ENCODE measurements at places on chromosomes 3 and 15. TPM values are rescaled to one million over a fixed set of nuclear protein-coding genes. Genes with fewer than 3 reads are reported as not detected.

DNA sequence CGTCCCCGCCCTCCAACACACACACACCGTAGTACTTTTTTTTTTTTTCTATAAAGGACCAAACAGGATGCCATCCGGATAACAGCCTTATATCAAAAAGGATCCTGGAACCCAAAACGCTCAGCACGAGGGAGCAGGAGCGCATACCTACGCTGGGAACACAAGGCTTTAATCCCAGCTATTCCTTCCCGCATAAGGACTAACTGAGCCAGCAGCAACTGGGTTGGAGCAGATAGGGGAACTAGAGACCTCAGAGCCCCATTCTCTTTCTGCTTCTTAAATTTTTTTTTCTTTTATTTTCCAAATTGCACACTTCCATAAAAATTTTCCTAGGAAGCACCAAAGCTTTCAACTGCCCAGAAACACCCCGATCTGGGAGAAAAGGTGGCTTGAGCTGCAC, 1.3 kb downstream of the TRANK1 start:
- no peak for DNase-seq

DNA sequence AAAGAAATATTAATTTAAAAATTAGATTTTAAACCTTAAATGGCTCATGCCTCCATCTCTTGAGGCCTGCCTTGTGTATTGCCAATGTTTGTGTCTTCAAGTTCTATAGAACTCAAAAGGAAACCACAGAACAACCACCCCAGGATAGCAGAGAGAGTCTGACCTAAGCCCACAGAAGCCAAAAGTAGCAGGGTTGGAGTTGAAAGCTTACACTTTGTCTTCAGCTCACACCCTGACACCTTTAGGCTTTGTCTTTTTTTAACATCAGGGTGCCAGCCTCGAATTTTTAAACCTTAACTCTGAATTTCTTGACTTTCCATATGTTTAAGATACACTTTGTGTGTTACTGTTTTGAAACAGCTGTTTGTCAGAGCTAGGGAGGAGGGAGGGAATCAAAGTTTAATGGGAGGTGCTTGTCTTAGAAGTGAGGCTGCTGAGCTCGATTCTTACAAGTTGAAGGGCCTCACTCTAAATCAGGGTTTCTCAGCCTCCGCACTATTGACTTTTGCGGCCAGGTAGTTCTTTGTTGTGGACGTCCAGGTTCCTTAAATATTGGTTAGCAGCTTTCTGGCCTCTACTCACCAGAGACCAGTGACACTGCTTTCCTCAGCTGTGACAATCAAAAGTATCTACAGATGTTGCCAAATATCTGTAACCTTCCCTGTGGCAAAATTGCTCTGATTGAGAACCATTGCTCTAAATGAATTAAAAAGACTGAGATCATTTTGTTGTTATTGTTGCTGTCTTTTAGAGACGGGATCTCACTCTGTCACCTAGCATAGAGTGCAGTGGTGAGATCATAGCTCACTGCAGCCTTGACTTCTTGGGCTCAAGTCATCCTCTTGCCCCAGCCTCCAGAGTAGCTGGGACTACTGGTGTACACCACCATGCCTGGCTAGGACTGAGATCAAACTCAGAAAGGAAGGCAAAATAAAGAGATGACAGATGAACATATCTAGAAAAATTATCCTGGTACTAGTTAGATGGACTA, 139.2 kb upstream of the EOMES start:
- DNase-seq = no peak

- DNase-seq = no peak
These were observed 61.6 kb downstream of the TMEM39A start for GRCh38 chr3:119401503-119402440.

DNA sequence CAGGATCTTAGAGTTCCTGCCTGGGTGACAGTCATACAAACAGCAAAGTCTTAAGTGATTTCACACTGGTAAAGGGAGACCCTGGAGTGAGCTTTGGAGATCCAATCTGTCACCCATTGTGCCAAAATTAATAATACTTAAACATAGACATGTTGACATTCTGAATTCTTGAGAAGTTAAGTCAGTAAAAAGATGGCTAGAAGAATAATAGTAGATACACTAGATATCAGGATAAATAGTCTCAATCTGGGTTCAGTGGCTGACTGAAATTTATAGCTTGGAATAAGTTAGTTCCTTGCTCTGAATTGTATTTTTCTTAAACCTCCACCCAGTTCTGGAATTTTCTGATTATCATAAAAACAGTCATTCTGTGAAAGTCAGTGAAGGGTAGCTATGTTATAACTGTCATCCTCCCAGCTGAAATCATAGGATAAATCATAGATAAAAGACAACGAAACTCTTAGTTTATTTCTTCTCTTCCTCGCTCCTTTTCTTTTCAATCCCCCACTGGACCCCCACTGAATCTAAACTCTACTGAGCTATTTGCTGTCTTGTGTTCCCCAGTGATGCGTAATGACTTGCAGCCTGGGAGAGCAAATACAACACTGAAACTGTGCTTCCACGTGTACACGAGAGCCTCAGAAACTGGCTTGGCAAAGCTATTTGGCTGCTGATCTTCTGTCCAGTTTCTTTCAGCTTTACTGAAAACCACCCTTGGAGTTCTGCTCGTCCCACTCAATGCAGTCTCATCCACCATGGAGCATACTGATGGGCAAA, 175.4 kb upstream of the TP63 start:
- DNase-seq = no peak

DNA sequence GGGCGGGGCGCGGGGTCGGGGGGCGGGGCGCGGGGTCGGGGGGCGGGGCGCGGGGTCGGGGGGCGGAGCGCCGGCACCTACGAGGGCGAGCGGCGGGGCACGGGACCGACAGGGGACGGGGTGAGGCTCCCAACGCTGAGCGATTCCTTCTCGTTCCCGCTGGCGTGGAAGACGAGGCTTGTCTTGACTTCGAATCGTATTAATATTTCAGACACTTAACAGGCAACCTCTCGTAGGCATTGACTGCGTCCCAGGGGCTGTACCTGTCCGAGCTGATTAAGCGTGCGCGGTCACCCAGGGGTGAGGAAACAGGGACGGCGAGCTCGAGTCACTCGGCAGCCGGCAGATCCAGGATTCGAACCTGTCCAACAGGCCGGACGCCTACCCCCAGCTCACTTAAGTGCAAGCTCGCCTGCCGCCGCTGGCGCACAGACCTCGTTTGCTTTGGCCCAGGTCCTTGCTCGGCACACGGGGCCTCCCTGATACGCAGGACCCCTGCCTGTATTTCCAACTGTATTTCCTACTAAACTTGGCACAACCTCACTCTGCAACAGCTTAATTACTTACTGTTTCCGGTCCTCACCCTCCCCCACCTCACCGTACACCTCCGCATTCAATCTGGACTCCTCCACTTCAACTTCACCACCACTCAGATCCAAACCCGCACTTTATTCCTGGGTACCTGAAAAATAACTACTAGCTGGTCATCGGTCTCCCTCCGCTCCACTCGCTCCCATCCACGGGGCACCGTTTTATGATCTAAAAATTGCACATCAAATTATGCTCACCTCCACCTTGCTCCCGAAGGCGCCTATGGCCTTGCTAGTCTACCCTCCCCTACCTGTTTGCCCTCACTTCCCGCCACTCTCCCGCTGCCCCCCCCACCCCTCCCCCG, 722 bp upstream of the ZXDC start:
- DNase-seq = no peak

DNA sequence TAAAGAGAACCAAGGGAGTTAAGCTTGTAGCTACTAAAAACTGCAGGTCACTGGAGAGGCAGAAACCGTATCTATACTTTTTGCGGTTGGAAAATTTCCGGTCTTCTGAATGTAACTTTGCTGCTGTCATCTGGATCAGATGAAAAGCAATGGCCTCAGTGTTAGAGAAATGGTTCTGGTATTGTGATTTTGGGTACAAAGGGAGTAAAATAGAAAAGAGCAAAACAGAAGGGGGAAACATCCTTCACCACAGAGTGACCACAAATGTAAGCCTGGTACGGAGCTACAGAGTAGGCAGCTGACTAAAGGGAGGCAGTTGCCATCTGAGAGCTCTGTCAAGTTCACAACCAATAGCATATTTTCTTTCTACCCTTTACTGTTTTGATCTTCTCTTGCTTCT, 5.6 kb downstream of the CD96 start:
- DNase-seq = no peak

- DNase-seq = no peak
These were observed 617.5 kb downstream of the ZPLD1 start for GRCh38 chr3:103052236-103052830.

DNA sequence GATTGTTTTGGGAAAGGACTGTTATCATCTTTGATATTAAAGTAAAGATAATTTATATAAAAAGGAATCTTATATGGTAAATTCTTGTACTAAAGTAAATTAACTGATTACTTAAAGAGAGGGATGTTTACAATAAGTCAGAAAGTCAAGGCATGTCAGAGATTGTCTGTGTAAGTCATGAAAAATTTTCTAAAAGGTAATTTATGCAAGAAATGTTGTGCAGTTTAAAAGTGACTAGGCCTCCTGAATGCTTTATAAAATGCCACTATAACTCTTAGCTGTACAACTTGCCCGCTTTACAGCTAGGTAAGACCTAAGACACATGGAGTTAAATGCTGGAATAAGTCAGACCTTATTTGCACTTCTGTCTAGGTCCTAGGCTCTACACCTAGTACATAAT, 692.9 kb downstream of the GBE1 start:
- DNase-seq = no peak

GRCh38 chr3:43907508-43907858, 216.7 kb downstream of the ABHD5 start:
- no peak for DNase-seq

DNA sequence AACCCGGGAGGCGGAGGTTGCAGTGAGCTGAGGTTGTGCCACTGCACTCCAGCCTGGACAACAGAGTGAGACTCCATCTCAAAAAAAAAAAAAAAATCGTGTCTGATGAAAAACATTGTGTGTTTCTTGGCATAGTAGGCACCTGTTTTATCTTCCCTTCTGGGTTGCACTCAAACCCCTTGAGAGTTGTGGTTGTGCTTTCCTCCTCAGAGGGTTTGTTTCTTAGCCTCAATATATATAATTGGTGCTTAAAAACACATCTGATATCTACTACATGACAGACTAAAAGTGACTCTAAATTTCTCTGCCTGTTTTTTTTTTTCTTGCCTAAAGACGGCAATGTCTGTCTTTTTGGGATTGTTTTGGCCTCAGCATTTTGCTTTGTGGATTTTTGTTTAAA, 7.6 kb downstream of the NR1D2 start:
- DNase-seq = no peak

GRCh38 chr3:42640771-42641370, 12.6 kb upstream of the ZBTB47 start:
- no peak for DNase-seq

GRCh38 chr3:60246361-60246760, 1004.9 kb downstream of the FHIT start:
- DNase-seq = no peak

DNA sequence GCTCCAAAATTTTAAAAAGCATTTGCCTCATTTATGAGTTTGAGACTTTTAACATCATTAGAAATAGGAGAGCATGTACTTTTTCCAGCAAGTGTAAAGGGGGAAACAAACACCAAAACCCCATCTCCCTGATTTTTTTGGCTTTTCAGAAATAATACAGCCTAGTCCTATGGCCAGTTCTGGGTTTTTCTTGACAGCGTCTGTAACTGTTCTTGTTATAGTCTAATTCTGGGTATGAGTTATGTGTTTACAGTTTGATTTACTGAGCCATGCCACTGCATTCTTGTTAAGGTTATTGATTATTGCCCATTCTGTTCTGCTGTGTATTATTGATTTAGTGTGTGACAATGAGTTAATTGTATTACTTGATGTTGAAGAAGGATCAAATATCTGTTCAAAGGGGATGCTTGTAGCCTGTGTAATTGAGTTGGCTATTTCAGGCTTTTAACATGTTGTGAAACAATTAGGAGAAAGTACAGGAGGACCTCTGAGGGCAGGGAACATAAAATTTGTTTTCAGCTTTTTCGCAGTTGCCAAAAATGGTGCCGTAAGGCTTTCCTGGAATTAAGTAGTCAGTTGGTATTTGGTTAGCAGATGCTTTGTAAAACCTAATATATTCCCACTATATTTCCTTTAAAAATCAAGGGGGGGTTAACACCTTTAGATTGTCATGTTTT, 46.1 kb downstream of the MBNL1 start:
- no peak for DNase-seq

- DNase-seq = no peak
These were observed 58.0 kb downstream of the CMTM8 start for GRCh38 chr3:32296251-32297204.

GRCh38 chr3:176362191-176362731, 835.0 kb downstream of the TBL1XR1 start:
- DNase-seq = no peak

- DNase-seq = no peak
These were observed 14.8 kb upstream of the TMOD3 start for GRCh38 chr15:51814606-51815005.

- no peak for DNase-seq
These were observed 54.7 kb upstream of the TRAK1 start for GRCh38 chr3:42036483-42036823.

Gene AP3B2
- 0.92 TPM for total RNA-seq

Gene DOCK3
- 0.14 TPM for total RNA-seq

Gene SEMA3G
- 18.1 TPM for total RNA-seq

Gene FRMD5
- total RNA-seq = not detected

Gene PLCB2
- total RNA-seq = 32.4 TPM

Gene RAD51
- not detected for total RNA-seq

Gene GPR149
- total RNA-seq = not detected

Gene PPM1L
- total RNA-seq = 25.3 TPM

Gene GRM2
- 0.49 TPM for total RNA-seq
